EH (cell line): ENCODE measurements at places on chromosomes 16 and 17.

DNA sequence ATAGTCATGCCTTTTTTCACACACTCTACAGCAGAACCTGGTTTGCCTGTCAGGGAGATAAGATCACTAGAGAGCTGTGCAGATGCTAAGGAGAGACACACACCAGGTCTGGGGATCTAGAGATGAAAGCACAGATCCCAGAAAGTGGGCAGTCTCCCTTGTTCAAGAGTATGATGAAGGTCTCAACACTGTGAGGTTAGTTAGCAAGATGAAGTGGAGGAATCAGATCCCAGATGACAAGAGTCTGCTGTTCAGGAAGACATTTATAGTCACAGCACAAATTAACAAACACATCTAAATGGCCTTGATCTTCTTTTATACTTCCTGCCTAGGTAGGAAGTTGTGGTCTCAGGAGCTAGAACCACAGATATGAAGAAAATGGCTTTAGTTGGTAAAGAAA is 23.4 kb upstream of the SKAP1 start:
- no peak for DNase-seq

GRCh38 chr16:24834459-24835335 is 11.1 kb upstream of the SLC5A11 start:
- DNase-seq: peak; percentile 55

DNA sequence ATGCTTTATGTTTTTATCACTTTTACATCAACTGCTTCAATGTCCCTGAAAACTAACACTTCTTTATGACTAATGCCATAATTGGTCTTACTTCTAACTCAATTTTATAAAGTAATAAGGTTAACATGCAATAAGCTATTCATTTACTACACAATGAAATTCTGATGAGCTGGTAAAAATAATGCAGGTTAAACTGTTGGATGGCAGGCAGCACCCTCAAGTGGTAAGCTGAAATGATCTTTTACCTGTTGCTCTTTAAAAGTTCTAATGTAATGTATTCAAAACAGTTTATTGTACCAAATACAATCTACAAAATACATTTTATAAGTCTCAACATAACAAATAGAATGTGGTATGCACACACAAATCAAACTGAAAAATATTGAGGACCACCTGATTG is 1280.3 kb downstream of the CDH8 start:
- DNase-seq: no peak

GRCh38 chr16:49498666-49499413 is 125.2 kb downstream of the C16orf78 start:
- DNase-seq: no peak

DNA sequence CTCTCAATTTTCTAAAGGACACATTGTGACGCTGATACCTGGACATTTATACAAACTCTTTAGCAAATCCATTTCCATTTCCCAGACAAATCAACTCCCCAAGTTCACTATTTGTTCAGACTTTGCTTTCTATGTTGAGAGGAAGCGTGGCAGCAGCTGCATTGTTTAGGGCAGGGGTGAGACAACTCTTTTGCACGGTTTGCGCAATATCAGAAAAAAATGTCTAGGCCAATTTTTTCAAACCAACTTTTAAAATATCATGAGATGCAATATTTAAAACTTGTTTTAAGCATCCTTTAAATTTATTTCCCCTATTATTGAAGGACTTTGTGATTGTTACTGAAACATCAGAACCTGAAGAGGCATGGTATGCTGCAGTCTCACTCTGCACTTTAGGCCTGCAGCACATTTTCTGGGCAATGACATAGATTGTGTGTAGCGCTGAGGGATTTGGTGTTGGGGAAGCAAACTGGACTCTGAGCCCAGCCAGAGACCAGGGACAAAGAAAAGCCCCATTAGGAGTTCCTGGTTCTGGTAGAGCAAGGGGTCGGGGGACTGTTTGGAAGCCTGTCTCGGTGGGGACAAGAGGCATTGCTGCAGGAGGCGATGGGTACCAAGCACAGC is 6.4 kb upstream of the CCDC182 start:
- DNase-seq: no peak

DNA sequence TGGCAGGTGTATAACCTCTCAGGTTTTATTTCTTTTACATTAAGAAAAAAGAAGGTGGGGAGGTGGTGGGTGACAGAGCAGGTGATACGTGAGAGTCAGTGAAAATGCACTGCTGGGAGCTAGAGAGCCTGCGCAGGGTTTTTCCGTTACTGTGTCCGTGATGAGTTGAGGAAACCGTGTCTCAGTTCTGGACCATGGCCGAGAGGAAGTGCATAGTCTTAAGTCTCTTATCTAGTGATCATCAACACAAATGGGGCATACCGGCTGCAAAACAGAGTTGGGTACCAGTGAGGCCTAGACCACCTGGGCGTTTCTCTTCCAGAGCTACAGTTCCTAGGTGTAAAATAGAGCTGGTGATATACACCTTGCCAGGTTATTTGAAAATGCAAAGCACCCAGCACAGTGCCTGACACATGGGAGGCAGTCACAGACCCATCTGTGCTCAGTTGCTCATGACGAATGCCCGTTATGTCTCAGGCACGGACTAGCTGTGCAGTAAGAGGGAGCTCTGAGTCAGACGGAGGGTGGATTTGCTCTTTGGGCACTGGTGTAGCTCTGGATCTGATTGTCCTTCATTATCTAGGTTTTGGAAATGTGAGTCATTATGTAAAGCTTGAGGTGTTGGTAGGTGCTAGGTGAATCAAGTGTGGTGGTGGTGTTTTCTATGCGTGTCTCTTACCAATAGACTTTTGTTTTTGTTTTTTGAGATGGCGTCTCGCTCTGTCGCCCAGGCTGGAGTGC is 60.9 kb downstream of the RPTOR start:
- no peak for DNase-seq

DNA sequence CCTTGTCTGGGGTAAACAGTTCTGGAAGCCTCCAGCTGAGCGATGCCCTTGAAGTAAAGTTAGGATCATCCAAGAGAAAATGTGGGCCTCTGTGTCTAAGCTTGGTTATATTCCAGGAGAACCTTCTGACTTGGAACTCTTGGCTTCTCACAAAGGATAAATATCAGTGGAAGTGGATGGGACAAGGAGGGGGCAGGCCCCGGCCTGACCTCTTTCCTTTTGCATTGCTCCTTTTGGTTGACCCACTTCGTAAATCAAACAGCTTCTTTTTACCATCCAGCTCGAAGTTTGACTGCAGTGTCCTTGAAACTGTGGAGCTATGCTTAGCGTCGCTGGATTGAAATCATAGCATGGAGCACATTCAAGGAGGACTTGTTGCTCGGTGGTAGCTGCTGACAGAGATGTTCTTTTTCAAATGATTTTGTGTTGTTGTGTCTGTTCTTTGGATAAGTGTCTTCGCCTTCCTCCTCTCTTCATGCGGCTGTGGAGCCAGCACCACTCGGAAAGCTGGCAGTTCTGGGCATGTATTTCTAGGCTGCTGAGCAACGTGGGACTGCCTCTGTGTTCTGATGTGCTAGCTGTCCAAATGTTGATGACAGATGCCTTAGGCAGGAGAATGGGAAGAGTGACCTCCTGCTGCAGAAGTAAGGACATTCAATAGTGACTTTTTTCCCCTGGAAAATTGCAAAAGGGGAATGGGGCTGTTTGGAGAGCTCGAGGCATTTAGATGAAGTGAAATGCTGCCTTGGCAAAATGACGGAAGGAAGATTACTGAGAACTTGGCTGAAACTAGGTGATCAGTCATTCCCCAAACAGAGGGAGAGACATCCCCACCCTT is 4.5 kb downstream of the MINK1 start:
- DNase-seq: no peak

DNA sequence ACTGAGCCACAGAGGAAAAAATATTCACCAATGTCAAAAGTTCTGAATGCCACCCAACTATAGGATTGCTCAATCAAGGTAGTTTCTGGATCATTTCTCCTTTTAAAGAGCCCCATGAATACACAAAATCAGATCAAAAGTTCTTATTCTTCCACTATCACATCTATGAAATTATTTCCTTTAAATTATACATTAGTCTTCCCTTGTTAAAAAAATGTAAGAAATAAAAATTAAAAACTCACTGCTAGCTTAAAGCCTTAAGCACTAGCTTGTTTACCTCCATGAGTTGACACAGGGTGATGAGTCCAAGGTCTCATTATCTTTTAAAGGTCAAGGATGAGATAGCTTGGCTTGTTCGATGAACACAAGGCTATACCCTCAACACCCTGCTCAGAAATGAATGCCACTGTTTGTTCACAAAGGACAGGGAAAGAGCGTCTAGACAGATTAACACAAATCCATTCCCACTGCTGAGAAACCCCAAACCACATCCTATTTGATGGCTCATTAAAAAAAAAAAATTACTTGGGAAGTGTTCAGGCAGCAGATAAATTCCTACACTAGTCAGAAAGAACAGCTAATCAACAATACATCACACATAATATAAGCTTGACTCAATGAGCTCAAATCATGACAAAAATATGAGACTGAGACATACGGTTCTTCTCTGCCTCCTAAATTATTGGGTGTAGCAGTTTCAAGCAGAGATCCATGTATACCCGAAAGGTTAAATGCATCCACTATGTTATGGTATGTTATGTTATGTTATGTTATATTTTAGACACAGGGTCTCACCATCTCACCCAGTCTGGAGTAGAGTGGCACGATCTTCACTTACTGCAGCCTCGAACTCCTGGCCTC is 118.9 kb downstream of the PARN start:
- DNase-seq: peak; percentile 91

DNA sequence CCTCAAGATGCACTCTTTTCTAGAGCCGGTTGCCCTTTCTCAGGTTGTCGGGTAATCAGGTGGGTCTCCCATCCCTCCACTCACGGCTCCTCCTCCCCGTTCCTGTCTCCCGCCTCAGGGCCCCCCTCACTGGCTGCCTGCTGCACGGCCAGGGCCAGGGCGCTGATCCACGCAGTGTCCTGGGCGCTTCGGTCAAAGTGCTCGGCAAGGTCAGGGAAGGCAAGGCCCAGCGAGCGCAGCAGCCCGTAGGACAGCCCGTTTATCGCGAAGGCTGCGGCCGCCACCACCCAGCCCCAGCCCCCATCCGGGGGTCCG is 753 bp downstream of the SLC16A11 start:
- DNase-seq: no peak

DNA sequence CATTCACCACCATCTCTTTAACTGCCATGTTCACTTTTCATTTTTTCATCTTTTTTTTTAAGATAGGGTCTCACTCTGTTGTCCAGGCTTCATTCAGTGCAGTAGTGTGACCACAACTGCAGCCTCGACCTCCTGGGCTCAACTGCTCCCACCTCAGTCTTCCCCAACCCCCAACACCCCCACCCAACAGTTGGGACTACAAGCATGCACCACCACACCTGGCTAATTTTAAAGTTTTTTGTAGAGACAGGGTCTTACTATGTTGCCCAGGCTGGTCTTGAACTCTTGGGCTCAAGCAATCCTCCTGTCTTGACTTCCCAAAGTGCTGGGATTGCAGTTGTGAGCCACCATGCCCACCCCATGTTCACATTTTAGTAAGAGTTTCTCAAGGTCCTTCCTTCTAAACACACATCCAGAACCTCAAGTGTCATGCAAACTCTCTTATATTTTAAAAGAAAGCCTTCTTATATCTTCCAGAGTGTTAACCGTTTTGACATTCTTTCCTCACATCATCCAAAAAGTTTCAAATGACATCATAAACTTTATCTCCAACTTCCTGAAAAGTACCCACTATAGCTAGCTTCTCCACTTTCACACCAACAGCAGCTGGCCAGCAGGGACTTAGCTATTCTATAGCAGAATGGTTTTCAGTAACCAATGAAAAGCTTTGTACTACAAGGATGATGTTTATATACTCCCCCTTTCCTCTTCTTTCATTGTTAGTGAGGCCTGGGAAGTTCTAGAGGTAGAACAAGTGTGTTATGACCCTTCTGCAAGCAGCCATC is 49.3 kb downstream of the TRAF4 start:
- peak; percentile 12 for DNase-seq

DNA sequence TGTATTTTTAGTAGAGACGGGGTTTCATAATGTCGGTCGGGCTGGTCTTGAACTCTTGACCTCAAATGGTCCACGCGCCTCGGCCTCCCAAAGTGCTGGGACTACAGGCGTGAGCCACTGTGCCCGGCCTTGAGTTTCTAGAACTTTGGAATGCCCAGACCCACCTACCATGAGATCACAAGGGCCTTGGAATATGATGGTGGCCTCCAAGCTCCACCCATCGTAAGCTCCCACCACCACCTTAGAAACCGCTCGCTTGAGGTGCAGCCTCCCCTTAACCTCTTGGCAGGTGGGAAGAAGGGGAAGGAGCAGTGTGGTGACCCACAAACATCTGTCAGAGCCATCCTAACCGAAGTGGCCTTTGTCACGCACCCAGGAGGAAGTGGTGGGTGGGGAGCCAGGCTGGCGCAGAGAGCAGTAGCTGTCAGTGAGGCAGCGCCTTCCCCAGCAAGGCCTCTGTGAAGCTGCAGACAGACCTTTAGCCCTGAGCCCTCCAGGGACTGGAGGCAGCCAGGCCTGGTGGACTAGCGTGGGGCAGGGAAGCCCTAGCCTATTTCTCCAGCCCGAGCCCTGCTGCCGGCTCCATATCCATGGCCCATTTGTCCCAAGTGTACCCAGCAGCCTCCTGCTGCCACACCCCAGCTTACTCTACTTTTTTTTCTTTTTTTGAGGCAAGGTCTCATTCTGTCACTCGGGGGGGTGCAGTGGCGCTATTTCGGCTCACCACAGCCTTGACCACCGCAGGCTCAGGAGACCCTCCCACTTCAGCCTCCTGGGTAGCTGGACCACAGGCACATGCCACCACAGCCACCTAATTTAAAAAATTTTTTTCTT is 13.1 kb upstream of the SEPHS2 start:
- DNase-seq: no peak

GRCh38 chr16:85041219-85042166 is 13.9 kb downstream of the KIAA0513 start:
- DNase-seq: no peak

DNA sequence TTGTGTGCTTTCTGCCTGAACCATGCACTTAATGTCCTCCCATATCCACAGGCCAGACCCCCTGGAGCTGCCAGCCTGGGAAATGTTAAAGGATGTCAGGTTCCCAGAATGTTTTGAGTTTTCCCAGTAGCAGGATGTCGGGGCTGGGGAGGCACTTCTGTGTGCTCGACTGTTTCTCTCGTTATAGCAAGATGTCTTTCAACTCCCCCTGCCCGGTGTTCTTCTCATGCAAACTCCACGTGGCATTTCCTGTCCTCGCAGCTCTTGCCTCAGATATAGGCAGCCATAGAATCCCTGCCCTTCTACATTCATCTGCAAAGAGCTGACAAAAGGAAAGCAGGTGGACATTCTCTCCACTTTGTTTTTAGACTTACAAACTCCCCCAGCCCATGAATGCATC is 457.2 kb upstream of the CDH11 start:
- peak; percentile 57 for DNase-seq

- DNase-seq: peak; percentile 72
Observed at GRCh38 chr16:84823484-84823883, 3.7 kb downstream of the CRISPLD2 start.

GRCh38 chr16:75238132-75238852 is 13.1 kb downstream of the BCAR1 start:
- peak; percentile 95 for DNase-seq

- no peak for DNase-seq
Observed at GRCh38 chr16:11147033-11147753, 108.8 kb downstream of the SOCS1 start.

- DNase-seq: peak; percentile 33
Observed at GRCh38 chr17:42422412-42422957, 571 bp downstream of the CAVIN1 start.

GRCh38 chr17:64243340-64243739 is 19.7 kb downstream of the TEX2 start:
- DNase-seq: no peak
